Suppressor macrophage treated with lipopolysaccharide for 4 hours (primary cell): ENCODE measurements at places on chromosomes 6 and 20.
A peak's percentile ranks its signal among the peaks of the same experiment; 100 is the strongest.

DNA sequence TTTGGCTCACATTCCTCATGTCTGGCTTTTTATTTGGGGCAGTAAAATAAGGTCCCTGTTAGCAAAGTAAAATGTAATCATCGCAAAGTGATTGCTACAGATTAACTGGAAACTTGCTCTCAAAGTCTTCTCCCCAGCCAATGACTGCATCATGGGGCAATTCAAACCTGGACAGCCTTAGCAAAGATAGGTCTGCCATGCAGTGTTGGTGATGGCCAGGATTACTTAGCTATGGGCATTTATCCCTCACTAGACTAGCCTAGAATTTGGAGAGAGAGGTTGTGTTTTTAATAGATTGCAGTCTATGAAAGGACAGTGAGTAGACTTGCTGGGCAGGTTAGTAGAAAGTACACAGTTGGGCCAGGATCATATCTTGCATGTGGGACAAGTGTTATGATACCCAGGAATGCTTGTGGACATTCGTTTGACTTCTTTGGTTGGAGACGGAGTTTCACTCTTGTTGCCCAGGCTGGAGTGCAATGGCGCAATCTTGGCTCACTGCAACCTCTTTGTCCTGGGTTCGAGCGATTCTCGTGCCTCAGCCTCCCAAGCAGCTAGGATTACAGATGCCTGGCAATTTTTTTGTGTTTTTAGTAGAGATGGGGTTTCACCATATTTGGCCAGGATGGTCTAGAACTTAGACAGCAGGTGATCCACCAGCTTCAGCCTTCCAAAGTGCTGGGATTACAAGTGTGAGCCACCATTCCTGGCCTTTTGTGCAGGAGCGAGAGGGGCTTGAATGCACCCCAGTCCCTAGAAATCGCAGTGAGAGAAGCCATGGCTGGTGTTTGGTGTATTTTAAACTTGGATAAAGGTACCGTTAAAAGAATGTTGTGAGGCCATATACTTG is 3.4 kb downstream of the RPS12 start:
- DNase-seq, result no peak

DNA sequence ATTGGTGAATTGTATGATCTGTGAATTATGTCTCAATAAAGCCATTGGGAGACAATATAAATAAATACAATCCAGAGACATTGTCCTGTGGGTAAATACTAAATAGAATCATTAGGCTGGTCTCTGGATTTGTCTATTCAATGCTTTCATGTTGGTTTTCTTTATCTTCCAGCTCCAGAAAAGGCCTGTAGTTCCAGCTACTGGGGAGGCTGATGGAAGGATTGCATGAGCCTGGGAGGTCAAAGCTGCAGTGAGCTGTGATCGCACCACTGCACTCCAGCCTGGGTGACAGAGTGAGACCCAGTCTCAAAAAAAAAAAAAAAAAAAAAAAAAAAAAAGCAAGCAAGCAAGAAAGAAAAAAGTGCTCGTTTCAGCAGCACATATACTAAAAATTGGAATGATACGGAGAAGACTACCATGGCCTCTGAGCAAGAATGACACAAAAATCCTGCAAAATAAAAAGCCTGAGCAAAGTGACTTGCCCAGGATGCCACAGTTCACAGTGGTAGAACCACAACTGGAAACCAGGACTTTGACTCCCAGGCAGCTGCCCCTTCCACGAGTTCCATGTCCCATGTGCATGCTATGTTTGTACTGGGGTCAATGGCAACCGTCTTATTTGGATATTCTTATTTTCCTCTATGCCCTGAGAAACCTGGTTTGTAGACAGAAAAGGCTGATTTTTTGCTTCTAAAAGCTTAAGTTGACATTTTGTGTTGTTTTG is 33.6 kb upstream of the GMPR start:
- DNase-seq, result no peak

- no peak for DNase-seq
These were observed 41.0 kb downstream of the NINL start for GRCh38 chr20:25544311-25544710.

DNA sequence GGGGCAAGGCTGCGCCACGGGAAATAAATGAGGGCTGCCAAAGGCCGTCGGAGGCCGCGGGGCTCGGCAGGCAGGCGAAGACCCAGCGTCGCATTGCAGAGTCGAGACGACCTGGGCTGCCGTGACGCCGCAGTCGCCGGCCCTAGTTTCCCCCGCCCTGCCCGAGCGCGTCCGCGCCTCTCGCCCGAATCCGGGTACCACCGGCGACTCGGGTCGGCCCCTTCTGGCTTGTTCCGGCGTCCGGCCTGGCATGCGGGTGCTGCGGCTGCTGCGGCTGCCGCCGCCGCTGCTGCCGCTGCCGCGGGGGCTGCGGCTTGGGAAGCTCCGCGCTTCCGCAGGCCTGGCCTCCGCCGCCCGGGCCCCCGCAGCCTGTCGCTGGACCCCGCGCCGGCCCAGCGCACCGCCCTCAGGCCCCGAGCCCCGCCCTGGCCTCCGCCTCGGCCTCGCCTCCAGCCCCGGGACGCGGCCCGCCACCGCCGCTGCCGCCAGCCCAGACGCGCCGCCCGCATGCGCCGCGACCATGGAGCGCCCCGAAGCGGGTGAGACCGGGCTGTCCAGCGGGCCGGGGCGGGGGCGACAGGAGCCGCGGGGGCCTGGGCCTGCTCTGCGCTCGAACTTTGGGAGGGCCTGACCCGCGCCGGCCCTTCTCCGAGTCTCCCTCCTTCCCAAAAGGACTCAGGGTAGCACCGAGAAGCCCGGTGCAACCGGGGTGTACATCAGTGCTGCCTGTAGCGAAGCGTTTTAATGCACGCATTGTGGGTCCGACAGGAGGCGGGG is at the start of gene AKAP7:
TSS of gene AKAP7 (plus strand) at position 224 of the 777 bp plus-strand sequence. CDS start at position 521, 297 bp downstream.
- DNase-seq, result peak; percentile 71

DNA sequence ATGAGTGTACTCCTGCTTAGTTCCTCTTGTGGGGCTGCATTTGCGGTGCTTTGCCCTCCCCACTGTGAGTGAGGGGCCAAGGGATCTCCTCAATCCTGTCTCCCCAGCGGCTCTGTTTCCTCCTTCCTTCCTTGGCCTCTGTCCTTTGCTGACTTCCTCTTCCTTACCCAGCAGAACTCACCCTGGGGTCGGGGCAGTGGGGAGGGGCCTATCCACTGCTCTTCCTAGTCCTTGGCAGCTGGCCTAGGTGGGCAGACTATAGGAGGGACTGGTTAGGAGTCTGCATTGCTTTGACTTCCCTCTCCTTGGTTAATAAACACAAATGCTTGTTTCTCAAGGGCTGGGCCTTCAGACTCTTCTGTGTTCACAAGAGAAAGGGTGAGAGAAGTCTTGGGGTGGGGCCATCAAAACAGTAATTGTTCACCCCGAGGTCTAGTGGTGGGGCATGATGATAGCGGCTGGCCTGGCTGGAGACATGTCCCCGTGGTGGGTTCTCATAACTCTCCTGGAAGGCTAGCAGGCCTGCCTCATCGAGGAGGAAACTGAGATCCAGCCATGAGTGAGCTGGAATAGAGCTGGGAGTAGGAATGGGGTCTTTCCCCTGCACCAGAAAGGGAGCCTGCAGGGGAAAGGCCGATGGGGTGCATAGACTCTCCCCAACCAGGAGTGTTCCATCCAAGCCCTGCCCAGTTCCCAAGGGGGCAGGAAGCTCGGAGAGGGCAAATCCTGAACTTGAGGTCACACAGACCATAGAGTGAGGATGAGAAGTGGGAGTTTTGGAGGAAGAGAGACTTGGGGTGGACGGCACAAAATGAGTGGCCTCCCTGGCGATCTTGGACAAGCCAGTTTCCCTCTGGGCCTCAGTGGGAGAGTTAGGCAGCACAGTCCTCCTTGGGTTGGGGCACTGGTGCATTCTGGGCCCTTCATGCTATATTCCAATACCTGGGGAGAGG is 12.7 kb downstream of the FAM110A start:
- no peak for DNase-seq

DNA sequence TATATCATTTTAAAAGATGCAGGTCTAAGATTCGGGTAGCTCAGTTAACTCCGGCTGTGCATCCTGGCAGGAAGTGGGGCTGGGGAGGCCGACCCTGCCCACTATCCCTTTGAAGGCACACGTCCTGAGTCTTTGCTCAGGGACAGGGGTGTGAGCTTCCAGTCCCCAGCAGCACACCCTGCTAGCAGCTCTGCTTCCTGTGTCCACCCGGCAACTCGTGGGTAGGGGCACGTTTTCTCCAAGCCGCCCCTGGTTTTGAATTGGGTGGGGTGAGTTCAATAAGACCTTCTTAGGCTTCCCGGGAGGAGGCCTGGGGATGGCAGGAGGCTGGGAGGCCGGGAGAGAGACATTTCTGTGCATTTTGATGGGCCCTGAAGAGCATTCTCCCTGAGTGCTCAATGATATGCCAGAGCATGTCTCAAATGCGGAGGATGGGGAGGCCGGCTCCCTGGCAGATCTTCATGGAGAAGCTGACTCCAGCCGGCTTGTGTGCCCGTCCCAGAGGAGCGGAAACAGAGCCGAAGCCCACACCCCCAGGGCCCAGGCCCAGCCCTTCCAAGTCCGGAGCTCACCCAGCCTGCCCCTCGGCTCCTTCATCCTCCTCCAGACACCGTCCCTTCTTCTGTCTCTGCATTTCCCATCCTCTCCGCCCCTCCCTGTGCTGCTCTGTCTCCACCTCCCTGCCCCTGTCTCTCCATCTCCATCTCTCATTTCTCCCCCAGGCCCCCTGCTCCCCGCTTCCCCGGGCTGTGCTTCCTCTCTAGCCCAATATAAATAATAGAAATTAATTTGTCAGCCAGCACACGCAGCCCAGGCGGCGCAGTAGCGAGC is 36.3 kb upstream of the ZFAND3 start:
- no peak for DNase-seq

- DNase-seq, result no peak
These were observed 451.7 kb downstream of the QKI start for GRCh38 chr6:163866192-163866591.

DNA sequence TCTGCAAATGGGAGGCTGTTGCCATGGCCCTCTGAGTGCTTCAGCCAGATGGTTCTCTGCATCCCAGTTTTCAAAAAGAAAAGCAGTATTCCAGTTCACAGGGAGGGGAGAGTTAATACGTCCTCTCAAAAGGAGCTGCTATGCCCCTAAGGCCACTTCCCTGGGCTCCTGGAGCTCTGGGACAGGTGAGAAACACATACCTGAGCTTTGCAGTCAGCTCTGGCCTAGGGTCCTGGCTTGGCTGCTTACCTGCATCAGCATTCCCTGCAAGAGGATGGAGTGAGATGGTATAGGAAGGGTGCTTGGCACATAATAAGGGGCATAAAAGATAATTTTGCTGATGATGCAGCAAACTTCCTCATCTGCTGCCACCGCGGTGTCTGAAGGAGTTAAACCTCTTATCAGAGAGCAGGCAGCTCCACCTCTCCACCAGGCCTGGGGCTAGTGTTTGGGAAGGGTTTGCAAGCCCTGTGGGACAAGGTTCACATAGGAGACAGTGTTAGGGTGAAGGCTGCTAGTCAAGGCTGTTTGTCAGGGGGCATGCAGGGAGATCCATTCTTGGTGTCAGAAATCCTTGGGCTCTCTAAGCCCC is 62.7 kb downstream of the SLC24A3 start:
- no peak for DNase-seq

DNA sequence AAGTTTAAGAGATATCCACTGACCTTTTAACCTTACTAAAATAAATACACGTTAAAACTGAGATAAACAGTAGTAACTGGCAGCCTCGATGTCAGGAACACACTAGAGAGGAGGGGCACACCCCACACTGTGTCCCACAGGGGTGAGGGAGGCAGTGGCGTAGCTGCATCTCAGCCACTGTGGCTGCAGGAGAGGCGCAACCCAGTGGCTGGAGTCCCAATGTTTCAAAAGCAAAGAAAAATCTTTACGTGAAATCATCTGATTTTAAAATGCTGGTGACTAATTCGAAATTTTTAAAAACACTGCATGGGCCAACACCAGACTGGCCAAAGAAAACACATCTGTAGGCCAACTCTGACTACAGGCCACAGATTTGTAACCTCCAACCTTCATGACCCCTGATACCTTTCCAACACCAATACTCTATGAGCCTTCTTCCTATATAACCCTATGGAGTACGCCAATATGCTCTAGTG is 54.7 kb downstream of the TRAM2 start:
- DNase-seq, result no peak

DNA sequence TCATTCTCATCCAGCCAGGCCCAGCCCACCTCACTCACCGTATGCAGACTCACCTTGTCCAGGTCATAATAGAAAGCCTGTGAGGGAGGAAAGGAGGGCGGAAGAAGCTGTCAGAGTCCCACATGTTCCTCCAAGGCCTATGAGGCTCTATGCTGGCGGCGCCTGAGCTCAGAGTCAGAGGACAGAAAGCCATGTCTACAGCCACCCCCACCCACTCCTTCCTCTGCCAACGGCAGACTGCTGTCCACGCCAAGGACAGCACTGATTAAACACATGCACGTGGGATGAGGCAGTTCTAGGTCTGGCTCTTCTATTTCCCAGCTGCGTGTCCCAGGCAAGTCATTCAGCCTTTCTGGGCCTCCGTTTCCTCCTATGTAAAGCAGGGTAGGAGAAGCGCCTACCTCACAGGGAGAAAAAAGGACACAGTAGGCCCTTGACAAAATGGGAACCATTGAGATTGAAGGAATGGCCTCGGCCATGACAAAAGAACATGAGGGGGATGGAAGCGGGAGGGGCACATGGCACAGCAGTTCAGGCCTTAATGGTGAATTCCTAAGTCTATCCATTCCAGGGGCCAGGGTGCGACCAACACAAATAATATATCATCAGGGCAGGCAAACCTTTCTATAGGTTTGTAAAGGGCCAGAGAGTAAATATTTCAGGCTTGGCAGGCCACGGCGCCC is 80.1 kb downstream of the RIPOR3 start:
- DNase-seq, result no peak

DNA sequence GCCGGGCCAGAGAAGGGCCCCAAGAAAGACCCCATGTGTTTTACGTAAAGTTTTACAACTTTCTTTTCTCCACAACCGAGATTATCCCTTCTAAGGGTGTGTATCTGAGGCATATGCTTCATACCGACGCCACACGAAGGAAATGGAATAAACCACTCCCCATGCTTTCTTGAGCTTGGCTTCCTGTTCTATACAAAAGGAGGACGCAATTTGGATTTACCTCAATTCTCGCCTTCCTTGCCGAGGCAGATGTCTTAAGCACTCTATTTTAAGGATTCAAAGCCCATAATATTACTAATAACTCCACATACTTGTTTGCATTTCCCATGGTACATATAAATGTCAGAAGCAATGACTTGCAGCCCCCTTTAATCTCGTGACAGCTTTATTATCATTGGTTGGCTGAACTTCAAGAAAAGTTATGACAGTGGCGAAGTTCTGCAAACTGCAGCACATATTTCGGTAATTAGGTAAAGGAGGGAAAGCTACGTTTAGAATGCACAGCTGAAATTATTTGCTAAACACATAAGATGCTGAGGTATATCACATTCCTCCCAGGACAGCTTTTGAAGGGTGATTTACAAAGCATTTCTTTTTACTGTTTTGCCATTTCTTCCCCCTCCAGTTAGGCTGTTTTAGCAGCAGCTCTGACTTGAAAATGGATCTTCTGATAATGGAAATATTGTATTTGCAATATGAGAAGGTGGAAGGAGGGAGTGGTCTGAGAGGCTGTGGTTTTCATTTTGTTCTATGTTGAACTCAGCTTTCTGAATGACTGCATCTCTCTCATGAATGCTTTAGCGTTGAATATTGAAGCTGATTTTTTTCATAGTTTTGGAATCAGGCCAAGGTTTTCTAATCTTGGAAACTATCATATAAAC is 330.5 kb downstream of the EPHA7 start:
- no peak for DNase-seq
